ENCODE measurements at places on chromosomes 1 and 21. TPM values are rescaled to one million over a fixed set of nuclear protein-coding genes. Genes with fewer than 3 reads are reported as not detected.

The SDC3 gene
- total RNA-seq: not detected

The BMP8B gene
- 0.06 TPM for total RNA-seq

The FCRL6 gene
- 0.52 TPM for total RNA-seq

The PTGFRN gene
- 0.45 TPM for total RNA-seq

The BGLAP gene
- total RNA-seq: 2.6 TPM

The OR2G6 gene
- total RNA-seq: not detected

The C4BPA gene
- not detected for total RNA-seq

The PRAMEF17 gene
- total RNA-seq: not detected

The G0S2 gene
- 6.8 TPM for total RNA-seq

The FAM72B gene
- 1.1 TPM for total RNA-seq

The TFF1 gene
- not detected for total RNA-seq

The FMN2 gene
- not detected for total RNA-seq

The PRELP gene
- total RNA-seq: not detected

The SDF4 gene
- total RNA-seq: 66.3 TPM

The ECM1 gene
- not detected for total RNA-seq

The CASQ1 gene
- not detected for total RNA-seq

The ATP1A2 gene
- total RNA-seq: not detected

The THEM4 gene
- total RNA-seq: 24.5 TPM

The TTC34 gene
- total RNA-seq: 1.3 TPM

The ACOT11 gene
- total RNA-seq: 0.91 TPM

The RHCE gene
- total RNA-seq: 1.1 TPM

The CCDC24 gene
- 0.98 TPM for total RNA-seq

The H6PD gene
- 13.9 TPM for total RNA-seq

The AXDND1 gene
- 1.1 TPM for total RNA-seq

The TNNT2 gene
- total RNA-seq: not detected

The RUSC1 gene
- total RNA-seq: 11.8 TPM

The JAK1 gene
- 240 TPM for total RNA-seq

The ADORA3 gene
- not detected for total RNA-seq

The ATPAF1 gene
- total RNA-seq: 10.1 TPM
